Right hindlimb (tissue), 1 donor: ENCODE measurements at places on chromosomes 1 and 21.

- no peak for DNase-seq
Measured at GRCh38 chr1:55071477-55071876, 32.1 kb downstream of the PCSK9 start.

- DNase-seq, result peak; percentile 84
Measured at GRCh38 chr21:33543505-33544129, 779 bp downstream of the SON start.

- no peak for DNase-seq
Measured at GRCh38 chr1:99385852-99386251, 121.6 kb downstream of the PLPPR4 start.

DNA sequence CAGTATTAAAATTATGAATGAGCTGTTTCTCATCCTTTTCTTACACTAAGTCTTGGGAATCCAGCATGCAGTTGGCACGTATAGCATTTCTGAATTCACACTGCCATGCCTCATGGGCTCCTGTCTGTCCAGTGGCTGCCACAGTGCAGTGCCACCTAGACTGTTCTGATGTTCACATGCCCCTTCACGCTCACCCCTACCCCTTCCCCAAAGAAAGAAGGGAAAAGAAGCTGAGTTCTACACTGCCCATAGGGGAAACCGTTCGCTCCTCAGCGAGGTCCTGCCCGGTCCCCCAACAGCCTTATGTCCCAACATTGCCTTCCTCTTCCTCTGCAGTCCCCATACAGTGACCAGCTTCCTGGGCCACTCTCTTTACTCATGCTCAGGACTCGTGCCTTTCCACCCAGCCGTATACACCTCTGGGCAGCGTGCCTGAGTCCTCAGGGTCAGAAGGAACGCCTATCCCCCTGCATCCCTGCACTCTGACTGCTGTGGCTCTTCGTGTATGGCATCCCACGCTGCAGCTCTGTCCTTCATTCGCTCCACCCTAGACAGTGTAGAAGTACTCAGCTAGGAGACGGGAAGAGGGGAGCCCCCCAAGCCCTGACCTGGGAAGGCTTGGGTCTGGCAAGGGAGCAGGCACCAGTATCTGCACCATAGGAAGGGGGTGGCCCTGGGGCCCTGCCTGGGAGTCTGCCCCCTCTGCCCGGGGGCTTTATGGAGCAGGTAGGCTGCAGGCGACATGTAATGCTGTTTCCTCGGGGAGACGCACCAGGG is 24.1 kb upstream of the ARF1 start:
- DNase-seq, result no peak

GRCh38 chr1:167683641-167684502 is 37.9 kb upstream of the MPZL1 start:
- no peak for DNase-seq

DNA sequence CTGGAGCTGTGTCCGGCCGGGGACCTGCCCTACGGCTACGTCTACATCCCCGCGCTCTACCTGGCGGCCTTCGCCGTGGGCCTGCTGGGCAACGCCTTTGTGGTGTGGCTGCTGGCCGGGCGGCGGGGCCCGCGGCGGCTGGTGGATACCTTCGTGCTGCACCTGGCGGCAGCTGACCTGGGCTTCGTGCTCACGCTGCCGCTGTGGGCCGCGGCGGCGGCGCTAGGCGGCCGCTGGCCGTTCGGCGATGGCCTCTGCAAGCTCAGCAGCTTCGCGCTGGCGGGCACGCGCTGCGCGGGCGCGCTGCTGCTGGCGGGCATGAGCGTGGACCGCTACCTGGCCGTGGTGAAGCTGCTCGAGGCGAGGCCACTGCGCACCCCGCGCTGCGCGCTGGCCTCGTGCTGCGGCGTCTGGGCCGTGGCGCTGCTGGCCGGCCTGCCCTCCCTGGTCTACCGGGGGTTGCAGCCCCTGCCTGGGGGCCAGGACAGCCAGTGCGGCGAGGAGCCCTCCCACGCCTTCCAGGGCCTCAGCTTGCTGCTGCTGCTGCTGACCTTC is 412 bp downstream of the GPR25 start:
- peak; percentile 46 for DNase-seq

DNA sequence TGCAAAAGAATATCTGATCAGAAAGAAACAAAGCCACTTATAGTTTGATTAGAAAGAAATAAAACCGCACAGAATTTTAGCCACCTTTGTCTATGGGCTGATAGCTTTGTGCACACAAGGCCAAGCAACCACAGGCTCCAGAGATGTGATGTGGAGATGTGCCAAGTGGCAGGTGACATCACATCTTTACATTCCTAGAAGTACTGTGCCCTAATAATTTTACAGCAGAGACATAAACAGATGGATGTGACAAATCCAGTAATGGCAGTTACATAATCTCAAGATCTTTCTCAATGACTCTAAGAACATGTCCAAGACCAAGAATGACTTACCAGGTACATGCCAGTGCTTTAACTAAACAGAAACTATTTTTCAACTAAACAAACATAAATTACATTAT is 159.5 kb downstream of the LTN1 start:
- no peak for DNase-seq
